ENCODE measurements at places on chromosomes 2 and 18.

DNA sequence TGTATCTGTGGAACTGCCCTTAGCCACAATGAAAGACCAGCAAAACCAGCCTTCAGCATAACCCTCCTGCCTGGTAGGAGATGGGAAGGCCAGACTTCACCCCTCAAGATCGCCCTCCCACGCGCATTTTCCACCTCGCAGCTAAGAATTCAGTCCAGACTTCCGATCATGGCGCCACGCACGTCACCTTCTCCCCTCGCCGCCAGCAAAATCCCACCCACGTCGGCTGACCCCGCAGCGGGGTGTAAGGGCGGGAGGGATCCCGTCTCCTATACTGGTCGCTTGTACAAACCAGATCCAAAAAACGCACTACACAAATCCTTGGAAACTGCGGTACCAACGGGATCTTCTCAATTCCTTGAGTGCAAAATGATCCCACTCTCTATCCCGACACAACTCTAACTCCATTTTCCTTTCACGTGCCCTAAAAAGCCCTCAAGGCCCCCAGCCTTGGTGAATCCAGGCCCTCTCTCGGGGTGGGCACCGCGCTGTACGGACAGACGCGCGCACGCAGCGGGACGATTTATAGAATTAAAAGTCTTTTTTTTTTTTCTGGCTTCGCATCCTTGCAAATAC is 1.0 kb upstream of the BMPR2 start:
- no peak for DNase-seq

DNA sequence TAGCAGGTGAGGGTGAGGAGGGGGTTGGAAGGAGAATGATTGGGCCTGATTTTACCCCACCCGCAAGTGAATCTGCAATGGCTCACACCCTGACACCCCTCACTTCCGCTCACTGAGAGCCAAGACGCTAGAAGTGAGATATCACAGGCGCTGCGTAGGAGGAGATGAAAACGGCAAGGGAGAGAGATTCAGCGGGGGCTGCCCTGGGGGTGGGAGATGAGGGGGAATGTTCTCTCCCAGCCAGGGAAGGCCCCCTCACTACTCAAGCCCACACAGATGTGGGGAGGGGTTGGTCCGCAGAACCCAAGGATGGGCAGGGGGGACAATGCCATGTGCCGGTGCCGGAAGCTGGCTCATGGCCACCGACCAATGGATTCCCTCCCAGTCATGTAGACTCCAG is 32.9 kb downstream of the LOXHD1 start:
- DNase-seq, result no peak

DNA sequence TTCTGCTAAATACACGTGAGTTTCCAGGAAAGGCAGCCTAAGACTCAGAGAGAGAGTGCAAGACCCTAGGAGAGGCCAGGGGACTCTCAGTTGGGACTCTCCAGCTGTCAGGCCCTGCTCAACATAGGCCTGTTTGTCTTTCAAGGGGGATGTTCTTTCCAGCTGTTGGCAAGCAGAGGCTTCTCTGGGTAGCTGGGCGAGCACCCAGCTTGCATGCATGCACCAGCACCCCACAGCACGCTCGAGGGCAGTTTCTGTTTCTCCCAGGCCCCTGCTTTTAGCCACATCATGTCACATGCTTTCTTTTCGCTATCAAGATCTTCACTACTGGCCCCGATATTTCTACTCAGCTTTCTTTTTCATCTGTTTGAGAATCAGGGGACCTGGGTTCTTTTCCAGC is 479.3 kb upstream of the HS6ST1 start:
- no peak for DNase-seq

DNA sequence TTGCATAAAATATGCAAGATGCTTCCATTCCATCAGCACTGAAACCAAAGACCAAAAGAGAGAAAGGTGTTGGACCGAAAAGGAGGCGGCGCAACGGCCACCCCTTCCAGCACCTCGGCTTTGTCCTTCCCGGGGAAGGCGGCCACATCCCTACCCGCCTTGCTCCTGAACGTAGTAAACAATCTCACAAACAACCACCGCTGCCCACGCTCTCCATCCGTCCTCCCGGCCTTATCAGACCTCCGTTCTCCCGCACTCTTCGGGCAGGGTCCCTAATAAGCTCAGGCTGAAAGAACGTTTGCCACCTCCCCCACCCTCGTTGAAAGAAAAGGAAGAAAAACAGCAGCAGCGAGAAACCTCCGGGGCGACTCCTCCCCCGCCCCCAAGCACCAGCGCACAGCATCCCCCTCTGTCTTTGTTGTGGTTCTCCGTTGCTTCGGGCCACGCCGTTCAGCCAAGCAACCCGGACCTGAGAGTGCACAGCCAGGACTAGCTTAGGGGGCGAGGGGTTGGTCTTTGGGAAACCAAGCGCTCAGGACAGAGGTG is 4.4 kb downstream of the EVX2 start:
- no peak for DNase-seq

DNA sequence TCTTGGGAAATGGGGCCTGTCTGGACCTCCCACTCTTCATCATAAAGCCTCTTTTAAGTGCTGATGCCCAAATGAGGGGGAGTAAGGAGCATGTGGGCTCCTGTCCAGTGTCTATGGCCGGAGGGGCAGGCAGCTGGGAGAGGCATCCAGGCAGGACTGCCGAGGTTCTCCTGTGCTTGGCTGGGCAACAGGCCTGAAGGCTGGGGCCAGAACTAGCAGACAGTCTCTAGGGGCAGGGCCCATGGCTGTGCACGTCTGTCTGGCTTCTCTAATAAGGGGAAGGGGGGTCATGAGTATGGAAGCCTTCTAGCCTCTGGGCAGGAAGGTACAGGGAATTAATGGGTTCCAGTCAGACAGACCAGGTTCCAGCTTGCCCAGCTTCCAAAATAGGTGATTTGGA is 128.6 kb downstream of the SMAD2 start:
- DNase-seq, result no peak

DNA sequence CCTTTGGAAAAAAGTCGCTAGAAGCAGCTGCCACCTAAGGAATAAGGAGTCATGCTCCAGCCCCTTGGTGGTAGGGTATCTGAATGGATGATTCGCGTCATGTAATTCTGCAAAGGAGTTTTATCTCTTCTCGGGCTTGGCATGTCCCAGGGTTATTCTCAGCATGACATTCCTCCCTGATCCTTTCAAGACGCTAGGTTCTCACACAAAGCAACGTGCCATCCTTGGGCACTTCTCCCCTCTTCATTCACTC is 355.6 kb downstream of the MYCN start:
- DNase-seq, result no peak

- DNase-seq, result peak; percentile 96
These were observed 3.3 kb downstream of the TWSG1 start for GRCh38 chr18:9337873-9338272.

- no peak for DNase-seq
These were observed 18.0 kb upstream of the ATIC start for GRCh38 chr2:215293879-215294278.

DNA sequence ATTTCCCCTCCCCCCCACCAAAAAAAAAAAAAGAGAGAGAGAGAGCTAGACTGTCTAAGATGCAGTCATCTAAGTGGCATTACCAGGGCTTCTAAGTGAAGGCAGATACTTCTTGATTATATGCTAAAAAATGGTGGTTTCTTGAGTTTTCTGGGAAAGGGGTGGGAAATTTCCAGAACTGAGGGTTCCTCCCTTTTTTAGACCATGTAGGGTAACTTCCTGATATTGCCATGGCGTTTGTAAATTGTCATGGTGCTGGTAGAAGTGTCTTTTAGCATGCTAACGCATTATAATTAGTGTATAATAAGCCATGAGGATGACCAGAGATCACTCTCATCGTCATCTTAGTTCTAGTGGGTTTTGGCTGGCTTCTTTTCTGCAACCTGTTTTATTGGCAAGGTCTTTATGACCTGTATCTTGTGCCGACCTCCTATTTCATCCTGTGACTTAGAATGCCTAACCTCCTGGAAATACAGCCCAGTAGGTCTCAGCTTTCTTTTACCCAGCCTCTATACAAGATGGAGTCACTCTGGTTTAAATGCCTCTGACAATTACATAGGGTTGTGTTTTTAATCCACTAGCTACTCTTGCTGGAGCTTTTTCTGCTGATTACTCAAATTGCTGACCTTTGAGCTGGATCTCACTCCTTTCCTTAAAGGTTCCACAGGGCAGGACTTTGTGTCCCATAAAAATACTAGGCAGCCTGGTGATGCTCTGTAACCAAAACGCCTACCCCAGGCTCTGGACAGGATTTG is 30.4 kb upstream of the PROKR1 start:
- no peak for DNase-seq

DNA sequence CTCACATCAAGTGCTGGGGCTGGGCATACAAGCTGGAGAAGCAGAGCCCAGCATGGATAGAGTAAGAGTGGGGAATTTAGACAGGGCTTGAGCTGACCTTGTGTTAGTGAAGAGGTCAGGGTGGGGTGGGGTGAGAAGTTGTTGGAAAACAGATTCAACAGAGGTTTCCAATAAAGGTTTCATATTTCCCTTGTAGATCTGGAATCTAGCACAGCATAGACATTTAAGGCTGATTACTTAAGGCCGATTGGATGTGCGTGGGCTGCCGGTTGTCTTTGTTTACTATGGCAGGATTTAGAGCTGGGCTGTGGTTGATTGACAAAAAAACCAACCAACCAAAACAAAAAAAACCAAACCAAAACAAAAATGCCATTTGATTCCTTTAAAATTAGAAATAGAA is 114.9 kb upstream of the SEC11C start:
- no peak for DNase-seq

DNA sequence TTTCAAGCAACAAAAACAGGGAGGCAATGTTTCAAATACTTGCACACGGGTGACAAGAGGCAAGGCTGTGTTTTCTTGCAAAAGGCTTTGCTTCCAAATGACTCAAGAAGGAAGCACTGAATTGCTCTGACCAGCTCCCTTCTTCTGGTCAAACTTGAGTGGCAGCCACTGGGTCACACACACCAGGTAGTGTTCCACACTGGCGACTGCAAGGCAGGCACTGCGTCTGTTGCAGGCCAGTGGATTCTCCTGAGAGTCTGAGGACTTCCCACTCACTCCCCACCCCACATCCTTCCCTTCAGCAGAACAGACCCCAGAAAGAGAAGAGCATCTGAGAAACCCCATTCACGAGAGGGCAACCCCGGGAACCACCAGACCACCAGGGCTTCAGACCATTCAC is 19.8 kb downstream of the PARD6G start:
- DNase-seq, result no peak

DNA sequence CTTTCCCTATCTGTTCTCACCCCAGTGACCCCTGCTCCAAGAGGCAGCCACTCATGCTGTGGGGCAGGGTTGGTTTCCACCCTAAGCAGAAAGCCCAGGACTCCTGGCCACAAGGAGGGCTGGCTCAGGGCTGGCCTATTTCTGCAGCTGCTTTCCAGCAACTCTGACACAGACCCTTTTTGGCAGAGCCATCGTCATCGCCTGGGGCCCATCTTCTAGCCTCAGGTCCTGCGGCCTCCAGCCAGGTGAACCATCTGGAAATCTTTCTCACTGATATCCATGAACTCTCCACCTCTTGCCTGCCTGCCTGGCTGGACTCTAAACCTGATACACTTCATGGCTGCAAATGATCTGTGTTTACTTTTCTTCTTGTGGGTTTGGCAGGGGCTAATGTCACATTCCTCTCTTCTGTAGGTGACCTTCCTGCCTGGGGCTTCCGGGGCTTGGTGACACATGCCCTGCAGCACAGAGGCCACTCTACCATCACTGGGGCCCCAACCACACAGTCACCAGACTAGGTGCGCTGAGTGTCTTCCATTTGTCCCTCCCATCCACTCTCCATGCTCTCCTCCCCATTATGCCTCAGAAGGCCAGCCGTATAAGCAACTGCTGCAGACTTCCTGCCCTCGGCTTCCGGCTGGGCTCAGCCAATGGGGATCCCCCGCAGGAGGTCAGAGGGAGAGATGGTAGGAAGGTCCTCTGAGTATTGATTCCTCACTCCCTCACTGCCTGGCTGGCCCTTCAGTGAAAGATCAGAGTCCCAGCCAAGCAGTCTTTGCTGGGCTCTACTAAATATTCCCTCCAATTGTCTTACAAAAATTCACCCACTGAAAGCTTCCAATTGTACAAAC is 9.7 kb upstream of the COPS8 start:
- no peak for DNase-seq

GRCh38 chr18:51163543-51163942 is 33.9 kb downstream of the MEX3C start:
- no peak for DNase-seq

DNA sequence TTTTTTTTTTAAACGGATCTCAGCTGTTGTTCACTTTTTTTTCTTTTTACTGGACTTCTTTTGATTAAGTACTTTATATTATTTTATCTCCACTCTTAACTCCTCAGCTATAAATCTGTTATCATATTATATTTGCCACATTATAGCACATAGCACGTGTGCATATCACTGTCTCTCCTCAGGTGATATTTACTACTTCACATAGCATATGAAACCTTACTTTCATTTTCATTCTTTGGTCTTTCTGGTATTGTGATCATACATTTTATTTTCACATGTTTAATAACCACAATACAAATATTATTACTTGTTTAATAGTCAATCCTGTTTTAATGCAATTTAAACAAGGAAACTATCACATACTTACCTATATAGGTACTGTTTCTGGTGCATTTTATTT is 993.1 kb upstream of the TMEFF2 start:
- DNase-seq, result no peak

DNA sequence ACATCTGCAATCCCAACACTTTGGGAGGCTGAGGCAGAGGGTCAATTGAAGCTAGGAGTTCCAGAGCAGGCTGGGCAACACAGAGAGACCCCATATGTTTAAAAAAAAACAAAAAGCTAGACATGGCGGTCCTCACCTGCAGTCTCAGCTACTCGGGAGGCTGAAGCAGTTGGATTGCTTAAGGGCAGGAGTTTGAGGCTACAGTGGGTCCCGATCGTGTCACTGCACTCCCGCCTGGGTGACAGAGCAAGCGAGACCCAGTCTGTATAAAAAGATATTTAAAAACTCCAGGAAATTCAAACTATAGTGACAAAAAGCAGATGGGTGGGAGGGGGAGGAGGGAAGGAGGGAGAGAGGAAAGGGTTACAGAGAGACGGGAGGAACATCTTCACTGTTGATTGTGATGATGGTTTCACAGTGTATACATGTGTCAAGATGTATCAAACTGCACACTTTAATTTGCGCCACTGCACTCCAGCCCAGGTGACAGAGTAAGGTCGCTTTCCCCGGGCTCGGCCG is 942 bp upstream of the ZNF236 start:
- no peak for DNase-seq

DNA sequence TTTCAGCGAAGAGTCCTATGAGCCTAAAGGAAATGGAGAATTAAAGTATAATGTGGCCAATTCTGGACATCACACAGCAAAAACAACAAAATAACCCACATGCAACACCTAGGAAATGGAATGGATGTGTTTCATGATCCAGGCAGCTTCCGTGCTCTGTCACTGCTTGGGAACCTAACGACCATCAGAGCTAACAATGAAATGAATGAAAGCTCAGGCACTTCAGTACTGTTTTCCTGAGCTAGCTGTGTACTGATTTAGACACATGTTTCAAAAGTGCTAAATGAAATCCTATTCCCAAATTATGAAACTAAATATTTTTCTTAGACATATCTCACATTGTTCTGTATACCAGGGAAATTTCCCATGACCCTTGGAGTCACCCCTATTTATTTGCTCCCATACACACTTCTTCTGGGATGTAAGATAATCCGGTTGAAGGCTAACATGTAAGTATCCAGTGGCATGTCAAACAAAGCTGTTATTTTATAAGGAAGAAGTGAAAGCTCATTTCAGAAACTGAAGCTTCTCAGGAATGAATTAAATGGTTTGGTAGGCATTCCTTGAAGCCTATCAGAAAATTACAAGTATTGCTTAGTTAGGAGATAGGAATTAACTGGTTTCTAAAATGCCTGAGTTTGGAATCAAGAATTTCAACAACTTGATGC is 108.5 kb upstream of the RND3 start:
- no peak for DNase-seq
